ENCODE measurements at places on chromosomes 11 and 22.

GRCh38 chr22:36671404-36671803 is 32.1 kb downstream of the CACNG2 start:
- no peak for DNase-seq

DNA sequence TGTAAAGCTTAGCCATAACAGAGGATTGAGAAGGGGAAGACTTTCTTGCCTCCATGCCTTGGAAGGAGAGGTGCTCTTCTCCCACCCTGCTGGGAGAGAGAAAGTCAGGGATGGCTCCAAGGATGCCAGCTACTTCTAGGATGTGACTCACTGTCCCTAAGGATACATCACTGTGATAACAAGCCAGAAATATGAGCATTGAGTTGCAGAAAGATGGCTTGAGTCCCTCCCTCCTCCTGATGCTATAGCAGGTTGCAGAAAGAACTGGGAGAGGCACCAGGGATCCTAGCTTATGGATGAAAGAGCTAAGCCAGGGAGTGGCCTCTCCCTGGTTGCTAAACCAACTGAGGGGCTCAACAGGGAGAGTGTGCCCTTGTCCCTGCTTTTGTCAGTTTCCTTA is 27.8 kb upstream of the FJX1 start:
- no peak for DNase-seq

- no peak for DNase-seq
Measured at GRCh38 chr11:122076512-122077120, 39.4 kb downstream of the BLID start.

DNA sequence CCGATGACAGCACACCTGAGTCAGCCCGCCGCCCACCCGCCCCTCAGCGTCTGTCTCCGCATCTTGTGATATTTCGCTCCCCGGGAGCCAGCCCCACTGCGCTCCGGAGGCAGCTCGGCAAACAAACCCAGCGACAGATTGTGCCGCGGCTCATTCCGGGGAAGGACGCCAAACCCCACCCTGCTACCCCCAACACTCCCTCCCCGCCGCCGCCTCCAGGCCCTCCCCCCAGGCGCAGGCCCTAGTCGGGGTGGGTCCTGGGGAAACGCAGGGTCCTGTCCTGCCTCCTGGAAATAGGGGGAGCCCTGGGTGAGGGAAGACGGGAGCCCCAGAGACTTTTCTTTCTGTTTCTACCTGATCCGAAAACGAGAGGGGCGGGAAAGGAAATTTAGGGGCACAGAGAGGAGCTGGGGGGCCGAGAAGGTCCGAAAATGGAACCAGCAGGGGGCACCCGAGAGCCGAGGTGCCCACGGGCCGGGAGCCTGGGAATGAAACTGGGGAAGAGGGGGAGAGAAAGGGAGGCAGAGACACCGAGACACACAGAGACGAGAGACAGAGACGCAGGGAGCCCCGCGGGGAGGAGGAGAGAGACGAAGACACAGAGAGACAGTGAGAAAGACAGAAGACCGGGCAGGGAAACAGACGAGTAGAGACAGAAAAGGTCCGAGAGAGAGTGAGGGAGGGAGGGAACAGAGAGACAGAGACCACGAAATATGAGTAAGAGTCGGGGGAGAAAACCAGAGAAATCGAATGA is 1.7 kb upstream of the RTN4RL2 start:
- DNase-seq: no peak

DNA sequence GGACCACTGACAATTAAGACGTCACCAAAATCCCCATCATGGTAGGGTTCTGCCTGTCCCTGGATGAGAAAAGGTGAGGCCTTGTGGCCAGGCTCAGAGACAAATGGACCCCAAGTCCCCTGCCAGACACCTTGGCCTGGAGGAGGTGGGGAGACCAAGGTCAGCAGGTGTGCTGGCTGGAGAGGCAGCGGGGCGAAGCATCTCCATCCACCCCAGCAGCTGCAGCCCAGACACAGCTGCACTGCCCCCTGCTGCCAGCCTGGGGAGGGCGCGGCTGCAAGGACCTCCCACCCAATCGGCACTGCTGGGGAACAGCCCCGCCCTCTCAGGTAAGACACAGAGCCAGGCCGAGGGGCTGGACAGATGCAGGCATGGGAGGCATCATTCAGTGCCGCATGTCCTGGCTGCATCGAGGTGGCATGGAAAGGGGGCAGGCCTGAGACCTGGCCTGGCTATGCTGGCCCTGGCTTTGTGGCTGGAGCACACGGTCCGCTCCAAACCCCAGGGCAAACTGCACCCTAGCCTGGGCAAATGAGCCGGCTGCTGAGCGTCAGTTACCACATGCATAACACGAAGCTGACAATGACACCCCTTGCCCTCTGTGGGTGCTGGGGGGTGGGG is 12.2 kb upstream of the MFNG start:
- no peak for DNase-seq

DNA sequence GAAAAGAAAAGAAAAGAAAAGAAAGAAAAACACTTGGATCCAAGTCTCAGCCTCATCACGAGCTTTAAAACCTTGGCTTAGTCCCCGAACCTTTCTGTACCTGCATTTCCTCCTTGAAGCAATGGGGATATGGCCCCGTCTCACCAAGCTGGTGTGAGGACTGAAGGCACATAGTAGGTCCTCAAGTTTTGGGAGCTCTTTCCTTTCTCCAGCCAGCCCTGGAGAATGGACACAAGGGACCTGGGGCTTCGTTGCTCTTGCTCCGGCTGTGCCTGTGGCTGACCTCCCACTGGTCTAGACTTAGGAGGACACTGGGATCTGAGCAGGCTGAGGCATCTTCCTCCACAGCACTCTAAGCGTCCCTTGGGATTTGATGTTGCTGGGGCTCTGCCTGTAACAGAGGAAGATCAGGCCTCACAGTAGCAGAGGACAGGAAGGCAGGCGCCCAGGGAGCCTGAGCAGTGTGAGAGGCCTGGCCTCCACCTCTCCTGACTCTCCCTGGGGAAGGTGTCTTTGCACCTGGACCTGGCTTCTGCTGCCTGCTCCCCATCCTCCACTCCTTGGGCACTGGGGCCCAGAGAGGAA is 32.8 kb downstream of the KCNC1 start:
- DNase-seq: no peak

DNA sequence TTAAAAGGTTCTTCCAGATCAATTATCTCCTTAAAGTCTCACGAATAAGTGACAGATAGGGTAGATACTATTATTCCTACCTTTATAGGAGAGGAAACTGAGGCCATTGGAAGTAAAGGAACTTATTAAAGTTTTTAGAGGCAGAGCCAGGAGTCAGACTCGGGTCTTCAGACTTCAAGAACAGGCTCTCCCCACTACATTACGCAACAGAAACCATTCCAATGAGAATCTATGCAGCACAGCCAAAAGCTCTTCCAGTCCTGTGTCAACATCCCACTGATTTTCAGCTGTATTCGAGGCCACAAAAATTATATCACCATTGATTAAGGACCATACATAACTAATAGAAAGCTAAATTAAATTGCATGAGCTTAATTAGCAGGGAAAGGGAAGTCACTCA is 77.4 kb downstream of the RELT start:
- no peak for DNase-seq

- no peak for DNase-seq
Measured at GRCh38 chr11:126340960-126341606, 14.4 kb upstream of the ST3GAL4 start.
